CD4-positive, alpha-beta T cell treated with Interleukin-1 beta for 1 hour (primary cell): ENCODE measurements at places on chromosomes 16 and 17.

- no peak for DNase-seq
These were observed 26.3 kb upstream of the PLLP start for GRCh38 chr16:57310801-57311200.

DNA sequence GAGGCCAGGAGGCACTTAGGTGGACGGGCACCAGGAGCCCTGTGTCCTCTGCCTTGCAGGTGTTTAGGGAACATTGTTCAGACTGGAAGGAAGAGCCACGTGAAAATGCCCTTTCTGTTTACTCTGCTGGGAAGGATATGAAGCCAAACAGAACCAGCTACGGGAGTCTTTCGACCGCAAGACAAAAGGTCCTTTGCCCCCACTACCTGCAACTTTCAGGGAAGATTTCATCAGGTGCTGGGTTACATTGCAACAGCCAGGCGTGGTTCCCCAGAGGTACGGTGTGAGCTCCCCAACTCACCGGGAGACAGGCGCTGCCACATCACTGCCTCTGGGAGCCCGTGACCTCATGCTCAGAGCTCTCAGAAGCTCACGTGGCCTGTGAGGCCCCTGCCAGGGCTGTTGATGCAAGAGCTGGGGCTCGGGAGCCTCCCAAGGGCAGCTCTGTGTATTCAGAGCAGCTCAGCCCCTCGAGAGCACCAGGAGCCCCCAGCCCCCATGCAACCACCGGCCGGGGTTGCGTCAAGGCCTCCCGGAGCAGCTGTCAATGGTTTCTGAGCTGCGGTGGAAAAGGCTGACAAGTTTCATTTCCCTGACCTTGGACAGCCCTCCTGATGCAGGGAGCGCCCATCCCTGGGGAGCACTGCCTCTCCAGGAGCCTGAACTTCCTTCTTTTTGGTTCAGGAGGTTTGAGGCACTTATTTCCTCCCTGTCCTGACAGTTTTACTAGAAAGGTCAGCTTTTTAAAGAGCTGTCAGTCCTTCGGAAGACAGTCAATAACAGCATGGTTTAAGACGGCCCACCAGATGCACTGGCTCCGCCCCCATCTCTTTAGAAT, 42.1 kb downstream of the TBC1D16 start:
- DNase-seq, result peak; percentile 71

GRCh38 chr17:13152501-13152900, 134.7 kb upstream of the ELAC2 start:
- no peak for DNase-seq

DNA sequence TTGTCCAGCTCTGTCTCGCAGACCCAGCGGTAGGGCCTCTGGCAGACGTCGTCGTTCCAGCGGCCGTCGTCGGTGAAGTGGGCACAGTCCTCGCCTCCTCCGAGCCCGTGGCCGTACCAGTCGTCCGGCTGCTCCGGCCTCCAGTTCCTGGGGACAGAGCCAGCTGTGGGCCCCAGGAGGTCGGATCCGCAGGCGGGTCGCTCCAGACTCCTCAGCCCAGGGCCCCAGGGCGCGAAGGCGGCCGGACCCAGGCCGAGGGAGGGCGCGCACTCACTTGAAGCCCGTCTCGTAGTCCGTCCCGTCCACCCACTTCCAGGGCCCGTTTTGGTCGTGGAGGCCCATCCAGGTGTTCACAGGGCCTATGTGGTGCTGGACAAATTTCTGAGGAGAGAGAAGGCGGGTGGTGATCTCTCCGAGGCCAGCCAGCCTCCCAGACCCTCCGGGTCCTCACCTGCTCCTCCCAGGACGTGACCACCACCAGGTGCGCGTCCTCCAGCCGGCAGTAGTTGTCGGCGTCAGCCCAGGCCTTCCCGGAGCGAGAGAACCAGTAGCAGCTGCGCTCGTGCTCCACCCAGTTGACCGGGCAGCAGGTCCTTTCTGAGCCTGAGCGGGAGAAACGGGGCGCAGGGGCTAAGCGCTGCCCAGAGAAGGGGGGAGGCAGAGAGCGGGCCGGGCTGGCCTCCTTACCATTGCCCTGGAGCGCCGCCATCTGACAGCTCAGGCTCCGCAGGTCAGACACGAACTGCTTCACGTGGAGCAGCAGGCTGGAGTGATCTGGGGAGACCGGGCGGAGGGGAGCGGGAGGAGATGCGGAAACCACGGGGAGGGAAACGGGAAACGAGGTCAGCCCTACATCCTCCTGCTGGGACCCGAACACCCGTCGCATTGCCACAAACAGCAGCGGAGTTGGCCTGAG, 5.2 kb downstream of the ASGR1 start:
- DNase-seq, result peak; percentile 67

DNA sequence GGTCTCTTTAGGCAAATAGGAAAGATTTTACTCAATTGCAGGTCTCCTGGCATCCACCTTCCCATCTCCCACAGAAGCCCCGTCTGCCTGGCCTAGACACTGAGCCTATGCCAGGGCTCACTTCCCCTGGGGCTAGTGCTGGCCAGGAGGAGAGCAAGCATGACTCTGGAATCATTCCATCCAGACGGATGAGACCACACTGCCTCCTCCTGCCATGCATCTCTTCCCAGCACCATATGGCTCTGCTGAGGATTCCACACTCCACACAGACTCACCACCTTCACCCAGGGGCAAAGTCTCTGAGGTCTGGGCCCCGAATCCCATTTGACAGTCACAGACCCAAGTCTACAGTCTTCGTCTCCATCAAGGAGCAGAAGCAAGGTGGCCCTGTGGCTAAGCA, 346.5 kb downstream of the C16orf95 start:
- no peak for DNase-seq

DNA sequence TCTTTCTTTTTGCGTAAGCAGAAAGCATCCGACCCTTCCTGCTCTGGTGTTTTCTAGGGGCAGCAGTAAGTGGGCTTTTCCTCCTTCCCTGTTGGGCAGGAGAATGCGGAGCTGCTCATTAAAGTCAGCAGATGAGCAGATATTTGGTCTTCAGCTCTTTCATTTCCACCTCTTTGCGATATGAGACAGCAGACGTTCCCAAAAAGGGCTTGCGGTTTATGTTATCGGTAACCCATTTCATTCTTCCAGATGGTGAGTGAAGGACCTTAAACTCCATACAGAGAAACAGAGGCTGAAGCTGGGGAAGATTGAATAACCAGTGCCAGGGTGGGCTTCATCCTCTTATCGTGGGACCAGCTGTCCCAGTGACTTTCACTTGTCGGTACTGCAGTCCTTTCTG, 40.7 kb downstream of the KSR1 start:
- DNase-seq, result no peak

DNA sequence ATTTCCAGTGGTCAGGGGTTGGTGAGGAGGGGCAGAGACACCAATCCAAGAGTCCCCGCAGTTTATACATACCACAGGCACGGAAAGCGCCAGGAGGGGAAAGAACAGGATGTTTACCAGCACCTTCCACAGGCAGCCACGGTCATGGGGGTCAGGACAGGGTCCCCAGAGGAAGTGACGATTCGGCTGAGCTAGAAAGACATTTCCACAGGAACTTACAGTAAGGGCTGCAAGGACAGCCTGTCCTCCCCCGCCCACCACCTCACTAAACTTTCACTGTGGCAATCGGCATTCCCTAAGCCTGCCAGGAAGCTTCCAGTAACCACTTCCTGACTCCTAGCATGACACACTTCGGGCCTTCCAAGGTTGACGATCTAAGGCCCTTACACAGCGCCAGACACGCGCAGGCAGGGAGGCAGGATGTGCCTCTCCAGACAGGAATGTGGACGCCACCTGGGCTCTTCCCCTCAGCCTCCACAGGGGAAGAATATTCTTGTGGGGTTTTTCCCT, 1.2 kb upstream of the MT2A start:
- no peak for DNase-seq

- DNase-seq, result peak; percentile 34
These were observed 22.4 kb upstream of the CRYM start for GRCh38 chr16:21300309-21301167.

GRCh38 chr16:84891149-84891795, 71.5 kb downstream of the CRISPLD2 start:
- DNase-seq, result no peak

GRCh38 chr16:1293921-1294656, 15.3 kb upstream of the UBE2I start:
- no peak for DNase-seq

GRCh38 chr16:56197192-56197992, 6.1 kb downstream of the GNAO1 start:
- no peak for DNase-seq

GRCh38 chr16:47426806-47427205, 34.1 kb downstream of the ITFG1 start:
- no peak for DNase-seq

DNA sequence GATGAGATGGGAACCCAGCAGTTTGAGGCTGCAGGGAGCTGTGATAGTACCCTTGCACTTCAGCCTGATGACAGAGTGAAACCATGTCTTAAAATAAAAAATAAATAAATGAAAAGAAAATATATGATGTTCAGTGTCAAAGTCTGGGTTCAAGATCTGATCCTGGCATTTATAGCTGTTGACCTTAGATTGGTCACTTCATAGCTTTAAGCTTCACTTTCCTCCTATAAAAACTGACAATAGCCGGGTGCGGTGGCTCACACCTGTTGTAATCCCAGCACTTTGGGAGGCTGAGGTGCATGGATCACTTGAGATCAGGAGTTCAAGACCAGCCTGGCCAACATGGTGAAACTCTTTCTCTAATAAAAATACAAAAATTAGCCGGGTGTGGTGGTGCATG, 5.2 kb upstream of the ZNF821 start:
- DNase-seq, result no peak

DNA sequence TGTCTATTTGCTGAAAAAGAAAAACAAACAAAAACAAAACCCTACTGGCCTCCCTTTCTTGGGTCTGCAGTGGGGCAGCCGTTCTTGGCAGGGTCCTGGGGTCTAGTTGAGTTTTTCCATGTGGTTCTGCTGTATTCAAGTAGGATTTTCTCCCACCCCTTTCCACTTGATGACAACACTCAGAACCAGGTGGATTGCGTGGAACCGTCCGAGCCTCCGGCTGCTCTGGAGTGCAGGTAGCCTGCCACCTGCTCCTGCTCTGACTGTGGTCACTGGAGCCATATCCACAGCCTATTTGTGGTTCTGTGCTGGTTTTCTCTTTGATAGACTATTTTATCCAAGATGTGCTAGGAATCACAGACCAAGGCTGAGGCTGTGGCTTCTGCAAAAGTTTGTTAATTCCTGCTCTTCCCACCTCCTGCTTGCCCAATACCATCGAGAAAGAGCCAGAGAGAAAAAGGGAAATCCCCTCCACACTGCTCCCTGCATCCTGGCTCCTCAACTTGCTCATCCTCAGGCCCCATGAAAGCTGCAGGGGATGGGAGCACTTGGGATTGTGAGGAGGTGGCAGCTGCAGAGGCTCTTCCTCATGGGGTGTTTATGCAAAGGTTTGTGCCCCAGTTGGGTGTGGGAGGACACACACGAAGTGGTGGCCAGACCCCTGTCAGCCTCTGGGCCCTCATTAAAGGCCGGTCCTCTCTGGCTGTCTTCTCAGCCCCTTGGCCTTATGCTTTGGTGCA, 377.8 kb upstream of the TNRC6C start:
- DNase-seq, result no peak

- DNase-seq, result no peak
These were observed 8.6 kb downstream of the SLC7A5 start for GRCh38 chr16:87860553-87861299.

DNA sequence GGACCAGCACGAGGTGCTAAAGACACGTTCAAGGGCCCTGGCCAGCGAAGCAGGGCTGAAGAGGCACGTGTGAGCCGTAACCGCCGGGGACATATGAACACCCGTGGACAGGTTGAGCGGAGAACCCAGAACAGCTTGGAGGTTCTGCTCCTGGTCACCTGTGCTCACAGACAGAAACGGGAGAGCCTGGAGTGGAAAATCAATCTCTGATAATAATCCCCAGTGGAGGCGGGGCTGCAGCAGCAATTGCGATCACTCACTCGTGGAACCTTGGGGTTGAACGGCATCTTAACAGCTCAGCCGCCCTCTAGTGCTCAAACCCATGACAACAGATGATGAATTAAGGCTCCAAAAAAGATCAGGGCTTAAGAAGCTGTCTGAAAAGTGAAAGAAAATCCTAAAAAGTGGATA, 25.6 kb downstream of the WIPI1 start:
- DNase-seq, result peak; percentile 36

- DNase-seq, result peak; percentile 55
These were observed 19.0 kb upstream of the MON1B start for GRCh38 chr16:77171745-77172635.

DNA sequence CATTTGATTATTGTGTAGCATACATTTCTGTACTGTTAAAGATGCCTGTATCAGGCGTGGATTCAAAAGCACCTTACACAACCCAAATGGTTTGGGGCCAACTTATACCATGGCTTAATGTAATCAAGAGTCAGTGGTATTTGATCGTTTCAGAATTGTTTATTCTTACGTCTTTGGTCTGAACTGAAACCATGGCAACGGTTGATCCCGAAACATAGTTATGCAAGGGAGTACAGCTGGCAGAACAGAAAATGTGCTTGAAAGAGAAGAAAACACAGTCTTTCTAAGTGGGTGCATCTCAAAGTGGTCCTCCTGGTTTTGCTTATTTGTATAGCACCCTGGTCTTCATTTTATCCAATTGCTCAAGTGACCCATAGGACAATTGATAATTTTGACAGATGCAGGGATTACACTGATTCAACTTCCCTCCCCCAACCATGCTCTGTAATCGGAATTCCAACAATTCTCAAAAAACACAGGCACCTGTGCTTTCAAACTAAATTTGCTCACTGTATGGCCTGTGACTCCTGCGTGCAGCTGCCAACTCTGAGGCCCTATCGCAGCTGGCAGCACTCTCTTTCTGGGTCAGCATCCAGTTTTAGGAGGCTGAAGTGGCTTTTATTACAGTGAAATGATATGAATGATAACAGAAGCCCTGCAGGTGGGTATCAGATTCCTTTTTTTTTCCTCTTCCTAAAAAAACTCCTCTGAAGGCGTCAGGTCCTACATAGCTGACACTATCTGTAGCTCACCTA, 77.0 kb upstream of the AXIN2 start:
- no peak for DNase-seq

- DNase-seq, result no peak
These were observed 98.9 kb downstream of the N4BP1 start for GRCh38 chr16:48511071-48511540.

DNA sequence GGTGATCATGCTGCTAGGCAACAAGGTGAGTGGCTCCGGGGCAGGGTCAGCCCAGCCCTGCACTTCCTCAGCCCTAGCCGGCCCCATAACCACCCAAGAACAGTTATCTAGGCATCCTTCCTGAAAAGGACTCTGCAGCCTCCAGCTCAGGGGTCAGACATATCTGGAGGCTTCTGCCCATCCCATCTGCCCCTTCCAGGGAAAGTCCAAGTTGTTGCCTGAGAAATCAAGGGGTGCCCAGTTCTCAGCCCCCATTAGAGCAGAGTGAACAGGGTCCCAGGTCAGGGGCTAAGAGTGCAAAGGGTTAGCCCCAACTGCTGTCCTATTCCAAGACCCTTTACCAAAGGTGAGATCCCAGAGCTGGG, 4.1 kb upstream of the NHERF1 start:
- no peak for DNase-seq

- no peak for DNase-seq
These were observed 174.2 kb downstream of the STX8 start for GRCh38 chr17:9401434-9401833.
